ENCODE measurements at places on chromosomes 7 and 10.

GRCh38 chr10:102781921-102782557 lies 38.3 kb downstream of the WBP1L start:
- H3K27me3 ChIP-seq = no peaks in the 10 kb centered on the region
- no peak overlapping the region for H3K4me3 ChIP-seq
- no peak overlapping the region for H3K27ac ChIP-seq
- DNase-seq = no peak
- peaks cover 53% of the 10 kb centered on the region for H3K4me1 ChIP-seq

- H3K4me3 ChIP-seq = no peak overlapping the region
- peaks cover 5% of the 10 kb centered on the region for H3K27me3 ChIP-seq
- no peaks in the 10 kb centered on the region for H3K36me3 ChIP-seq
- no peak overlapping the region for H3K27ac ChIP-seq
- no peaks in the 10 kb centered on the region for H3K4me1 ChIP-seq
These were observed 243.9 kb downstream of the SNX13 start for GRCh38 chr7:17696422-17696821.

DNA sequence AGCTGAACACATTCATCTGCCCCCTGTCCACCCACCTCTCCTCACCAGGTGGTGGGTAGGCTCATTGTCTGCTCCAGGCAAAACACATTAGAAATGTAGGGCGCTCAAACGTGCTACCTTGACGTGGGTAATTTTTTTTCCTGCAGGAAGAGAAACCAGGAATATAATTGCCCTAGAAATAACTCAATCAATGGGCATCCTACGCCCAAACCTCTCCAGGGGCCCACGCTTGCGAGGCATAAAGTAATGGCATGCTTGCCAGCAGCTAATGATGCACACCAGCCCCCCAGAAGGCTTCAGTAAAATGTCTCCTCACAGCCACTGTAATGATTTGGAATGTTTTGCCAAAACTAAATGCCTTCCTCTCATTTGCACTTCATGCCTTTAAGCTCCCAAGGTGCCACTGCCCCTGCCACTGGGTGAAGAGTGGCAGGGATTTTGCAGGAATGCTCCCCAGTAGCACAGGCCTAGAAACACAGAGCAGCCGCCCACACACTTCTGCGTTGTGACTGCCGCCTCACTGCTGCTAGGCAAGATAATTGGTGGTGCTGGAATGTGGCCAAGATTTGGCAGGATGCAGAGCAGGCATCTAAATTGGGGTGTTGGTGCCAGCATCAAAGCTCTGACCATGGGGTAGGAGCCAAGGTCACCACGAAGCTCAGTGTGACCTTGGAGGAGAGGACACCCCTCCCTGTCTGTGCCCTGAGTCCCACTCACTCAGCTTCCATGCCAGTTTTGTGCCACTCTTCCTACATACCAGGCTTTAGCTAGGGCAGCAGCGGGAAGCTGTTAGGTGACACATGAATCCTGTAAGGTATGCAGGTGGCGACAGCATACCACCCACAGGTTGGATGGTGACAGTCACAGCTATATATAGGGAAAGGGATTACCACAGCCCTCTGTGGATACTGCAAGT lies 48.7 kb upstream of the PPP1R3C start:
- DNase-seq = no peak
- H3K4me1 ChIP-seq = no peaks in the 10 kb centered on the region
- H3K27ac ChIP-seq = no peak overlapping the region
- H3K36me3 ChIP-seq = no peaks in the 10 kb centered on the region
- H3K4me3 ChIP-seq = no peak overlapping the region

DNA sequence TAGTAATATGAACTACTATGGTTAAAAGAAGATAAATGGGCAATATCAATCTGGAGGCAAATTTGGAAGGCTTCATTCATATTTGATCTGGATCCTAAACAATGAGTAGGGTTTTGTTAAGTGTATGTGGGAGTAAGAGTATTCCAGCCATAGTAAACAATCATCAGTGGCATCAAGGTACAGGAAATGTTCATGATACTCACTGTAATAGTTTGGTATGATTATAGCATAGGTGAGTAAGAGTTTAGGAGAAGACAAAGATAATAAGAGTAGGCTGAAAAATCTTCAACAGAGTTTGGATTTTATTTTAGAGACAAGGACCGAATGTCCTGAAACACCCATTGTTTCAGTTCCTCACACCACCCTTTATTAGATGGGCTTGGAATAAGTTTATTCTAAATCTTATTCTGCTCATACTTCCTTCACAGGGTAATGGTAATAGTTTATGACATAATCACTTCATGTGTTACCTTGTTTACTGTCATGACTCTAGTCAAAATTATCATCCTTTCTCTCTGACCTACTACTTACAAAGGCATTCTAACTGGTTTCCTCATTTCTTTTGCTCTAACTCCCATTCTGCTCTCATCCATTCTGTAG lies 38.9 kb downstream of the BRAF start:
- DNase-seq = no peak
- H3K36me3 ChIP-seq = peaks cover 2% of the 10 kb centered on the region
- H3K4me1 ChIP-seq = peaks cover 58% of the 10 kb centered on the region

DNA sequence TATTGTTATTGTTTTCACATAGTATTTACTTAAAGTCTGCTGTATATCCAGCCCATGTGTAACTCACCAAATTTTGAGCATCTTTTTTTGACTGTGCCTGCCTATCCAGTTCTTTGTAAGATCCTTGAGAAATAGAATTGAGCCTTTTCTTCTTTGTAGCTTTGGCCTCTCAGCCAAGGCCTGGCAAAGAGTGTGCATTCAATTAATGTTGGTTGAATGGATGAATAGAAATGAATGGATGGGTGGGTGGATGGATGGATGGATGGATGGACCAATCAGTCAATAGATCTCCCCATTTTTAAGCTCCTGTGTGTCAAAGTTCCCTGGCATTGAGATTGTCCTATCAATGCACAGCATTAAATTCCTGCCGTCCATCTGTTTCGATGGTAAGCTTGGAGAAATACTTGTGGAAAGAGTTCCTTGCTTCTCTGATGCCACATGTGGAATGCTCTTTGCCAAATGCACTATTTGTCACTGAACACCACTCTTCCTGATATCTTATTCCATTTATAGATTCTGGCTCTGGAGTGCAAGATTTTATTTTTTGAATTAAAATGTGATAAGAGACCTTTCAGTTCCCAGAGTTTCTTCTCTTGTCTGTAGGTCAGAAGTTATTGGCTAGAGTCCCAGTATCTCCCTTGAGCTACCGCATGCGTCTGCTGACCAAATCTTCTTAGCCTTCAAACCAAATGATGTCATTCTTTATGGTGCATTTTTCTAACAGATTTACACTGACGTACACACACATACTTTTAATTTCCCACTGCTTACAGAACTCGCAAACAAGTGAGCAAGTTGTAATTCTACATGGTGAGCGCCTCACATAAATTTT lies 20.7 kb upstream of the ADRB1 start:
- no peak for DNase-seq
- H3K4me1 ChIP-seq = peaks cover 14% of the 10 kb centered on the region
- H3K27me3 ChIP-seq = peaks cover 5% of the 10 kb centered on the region
- no peak overlapping the region for H3K27ac ChIP-seq
